ENCODE measurements at places on chromosomes 2 and 18. TPM values are rescaled to one million over a fixed set of nuclear protein-coding genes. Genes with fewer than 3 reads are reported as not detected.

Gene FMNL2
- total RNA-seq: 30.1 TPM

Gene SLC40A1
- total RNA-seq: 6.3 TPM

Gene TEX44
- not detected for total RNA-seq

Gene PLCD4
- 6.7 TPM for total RNA-seq

Gene GREB1L
- 1.1 TPM for total RNA-seq

Gene LAMA1
- 1.9 TPM for total RNA-seq

Gene C1D
- total RNA-seq: 20.9 TPM

Gene TUBA3D
- total RNA-seq: not detected

Gene HOXD3
- 22.4 TPM for total RNA-seq

Gene PECR
- 6.2 TPM for total RNA-seq

Gene TRIM43
- not detected for total RNA-seq

Gene CRYGD
- total RNA-seq: not detected
